ENCODE measurements at places on chromosomes 6 and 20. TPM values are rescaled to one million over a fixed set of nuclear protein-coding genes. Genes with fewer than 3 reads are reported as not detected.

GRCh38 chr6:43276577-43277305 lies 21.3 kb upstream of the SLC22A7 start:
- DNase-seq, result no peak

DNA sequence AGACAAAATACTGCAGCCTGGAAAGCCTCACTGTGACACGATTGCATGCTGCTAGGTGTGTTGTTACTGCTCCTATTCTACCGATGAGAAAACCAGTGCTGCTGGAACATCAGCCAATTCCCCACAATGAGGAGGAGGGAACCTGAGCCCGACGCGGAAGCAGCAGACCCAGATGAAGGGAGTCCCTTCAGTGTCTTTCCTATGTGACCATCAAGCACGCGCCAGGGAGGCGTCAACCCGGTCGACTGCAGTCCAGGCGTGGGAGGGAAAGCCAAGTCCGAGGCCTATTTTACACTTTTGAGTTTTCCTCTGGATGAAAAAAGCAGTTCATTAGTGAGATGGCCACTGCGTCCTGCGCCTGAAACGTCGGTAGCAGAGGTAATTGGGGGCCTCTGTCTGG lies 63.3 kb downstream of the STK35 start:
- DNase-seq, result no peak

The RCAN2 gene
- total RNA-seq, result not detected

The SIGLEC1 gene
- total RNA-seq, result 0.08 TPM

GRCh38 chr20:9500121-9500520 lies 14.3 kb upstream of the LAMP5 start:
- DNase-seq, result no peak

The GJA10 gene
- not detected for total RNA-seq

- DNase-seq, result no peak
Measured at GRCh38 chr6:83883240-83883639, 23.8 kb downstream of the CYB5R4 start.

The PAX1 gene
- total RNA-seq, result not detected

The SEMG1 gene
- total RNA-seq, result not detected

The COL9A3 gene
- not detected for total RNA-seq

DNA sequence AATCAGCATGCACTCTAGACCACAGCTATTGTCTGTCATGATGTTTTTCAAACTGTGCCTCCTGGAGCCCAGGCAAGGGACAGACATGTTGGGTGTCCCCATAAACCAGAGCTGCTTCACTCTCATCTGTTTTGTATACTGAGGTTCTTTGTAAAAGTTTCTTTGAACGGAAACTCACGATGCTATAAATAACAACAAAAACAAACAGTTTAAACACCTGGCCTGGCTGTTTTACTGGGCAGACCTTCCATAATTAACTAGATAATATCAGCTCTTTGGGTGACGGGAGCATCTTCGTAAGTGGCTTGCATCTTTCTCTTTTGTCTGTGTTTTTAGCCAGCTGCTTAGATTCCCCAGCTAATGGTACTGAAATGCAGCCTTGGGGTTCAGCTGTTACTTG lies 190.3 kb downstream of the ZDHHC14 start:
- DNase-seq, result no peak

- no peak for DNase-seq
Measured at GRCh38 chr20:38256021-38256420, 4.5 kb downstream of the KIAA1755 start.

The SNPH gene
- total RNA-seq, result 13.0 TPM

GRCh38 chr20:24966317-24967012 lies 17.4 kb downstream of the CST7 start:
- DNase-seq, result no peak
